Activated CD4-positive, alpha-beta T cell treated with anti-CD3 and anti-CD28 coated beads, Interleukin-2, amount 10 ng/mL, durations not matched to agents 7 days and 5 days (primary cell): ENCODE measurements at places on chromosomes 6 and 20. TPM values are rescaled to one million over a fixed set of nuclear protein-coding genes. Genes with fewer than 3 reads are reported as not detected.

GRCh38 chr20:52204136-52204535 is 12.6 kb upstream of the ZFP64 start:
- DNase-seq = no peak

The SNX21 gene
- total RNA-seq = 0.87 TPM

GRCh38 chr20:21432911-21433310 is 35.6 kb upstream of the NKX2-4 start:
- DNase-seq = no peak

DNA sequence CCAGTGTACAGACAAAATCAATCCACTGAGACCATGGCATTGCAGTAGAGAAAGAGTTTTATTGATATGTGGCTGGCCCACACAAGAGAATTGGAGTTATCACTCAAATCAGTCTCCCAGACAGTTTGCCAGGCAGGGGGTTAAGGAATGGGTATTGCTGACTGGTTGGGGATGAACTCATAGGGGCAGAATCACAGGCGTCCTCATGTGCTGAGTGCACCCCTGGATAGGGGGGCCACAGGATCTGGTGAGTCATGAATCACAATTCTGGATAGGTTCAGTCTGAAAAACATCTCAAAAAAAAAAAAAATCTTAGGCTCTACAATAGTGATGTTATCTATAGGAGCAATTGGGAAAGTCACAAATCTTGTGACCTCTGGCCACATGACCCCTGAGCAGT is 29.5 kb upstream of the ILRUN start:
- DNase-seq = no peak

DNA sequence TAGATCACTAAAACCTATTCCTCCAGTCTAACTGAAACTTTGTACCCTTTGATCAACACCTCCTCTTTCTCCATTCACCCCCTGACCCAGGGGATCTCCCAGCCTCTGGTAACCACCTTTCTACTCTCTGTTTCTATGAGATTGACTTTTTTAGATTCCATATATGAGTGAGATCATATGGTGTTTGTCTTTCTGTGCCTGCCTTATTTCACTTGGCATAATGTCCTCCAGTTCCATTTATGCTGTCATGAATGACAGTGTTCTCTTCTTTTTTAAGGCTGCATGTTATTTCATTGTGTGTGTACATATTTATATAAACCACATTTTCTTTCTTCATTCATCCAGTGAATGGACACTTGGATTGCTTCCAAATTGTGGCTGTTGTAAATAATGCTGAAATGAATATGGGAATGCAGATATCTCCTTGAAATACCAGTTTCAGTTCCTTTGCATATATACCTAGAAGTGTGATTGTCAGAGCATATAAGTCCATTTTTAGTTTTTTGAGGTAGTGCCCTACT is 57.7 kb downstream of the DHX35 start:
- DNase-seq = no peak

- no peak for DNase-seq
Measured at GRCh38 chr20:36180323-36180722, 25.8 kb downstream of the EPB41L1 start.

DNA sequence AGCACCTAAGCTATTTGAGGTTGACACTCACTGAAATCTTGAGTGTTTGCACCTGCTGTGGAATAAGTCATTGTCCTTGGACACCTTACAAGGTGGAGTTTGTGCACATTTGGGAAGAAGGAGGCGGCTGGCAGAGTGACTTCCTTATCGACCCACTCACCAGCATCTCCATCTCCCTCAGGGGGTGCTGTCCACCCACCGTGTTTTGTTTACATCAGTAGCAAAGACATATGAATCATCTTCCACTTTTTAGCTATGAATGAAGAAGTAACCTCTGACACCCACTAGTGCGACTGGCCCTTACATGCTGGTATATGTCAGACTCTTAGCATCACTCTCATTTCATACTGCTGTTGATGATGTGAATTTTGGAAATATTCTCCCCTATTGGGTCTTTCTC is 119.5 kb upstream of the SGK1 start:
- DNase-seq = no peak

GRCh38 chr20:50318710-50319109 is 128.1 kb downstream of the CEBPB start:
- DNase-seq = no peak
